ENCODE measurements at places on chromosomes 7 and 10.

DNA sequence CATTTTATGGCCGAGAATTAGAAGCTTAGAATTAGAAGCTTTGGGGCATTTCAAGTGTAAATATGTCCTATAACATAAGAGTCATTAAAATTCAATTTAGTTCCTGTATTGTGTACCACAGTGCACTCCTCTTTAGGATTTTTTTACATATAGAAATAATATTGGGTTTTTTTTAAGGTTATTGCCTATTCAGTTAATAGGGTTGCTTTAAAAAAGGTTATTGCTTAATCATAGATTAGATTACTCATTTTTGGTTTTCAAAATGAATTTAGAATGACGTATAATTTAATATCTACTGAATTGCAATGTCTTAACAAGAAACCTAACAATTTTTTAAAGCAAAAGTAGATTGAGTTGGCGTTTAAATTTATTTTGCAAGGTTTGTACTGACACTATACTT, 34.1 kb downstream of the NOC3L start:
- DNase-seq: no peak

GRCh38 chr10:3251172-3251571, 78.6 kb upstream of the PITRM1 start:
- no peak for DNase-seq

- no peak for DNase-seq
Observed at GRCh38 chr7:67678419-67678818, 681.8 kb downstream of the TYW1 start.

DNA sequence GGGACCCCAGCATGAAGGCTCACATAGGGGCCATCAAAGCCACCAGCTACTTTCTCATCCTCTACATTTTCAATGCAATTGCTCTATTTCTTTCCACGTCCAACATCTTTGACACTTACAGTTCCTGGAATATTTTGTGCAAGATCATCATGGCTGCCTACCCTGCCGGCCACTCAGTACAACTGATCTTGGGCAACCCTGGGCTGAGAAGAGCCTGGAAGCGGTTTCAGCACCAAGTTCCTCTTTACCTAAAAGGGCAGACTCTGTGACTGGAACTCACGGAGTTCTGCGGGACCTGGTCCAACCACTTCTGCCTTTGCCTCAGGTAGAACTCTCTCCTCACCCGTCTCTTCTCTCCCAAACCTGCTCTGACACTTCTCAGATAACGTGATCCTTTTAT, 945 bp downstream of the TAS2R40 start:
- peak; percentile 59 for DNase-seq

GRCh38 chr10:29908962-29909361, 150.4 kb downstream of the JCAD start:
- no peak for DNase-seq

GRCh38 chr7:30238721-30239441, 45.5 kb upstream of the ZNRF2 start:
- DNase-seq: no peak

GRCh38 chr10:91162050-91162494, 58.4 kb upstream of the PCGF5 start:
- DNase-seq: peak; percentile 17

GRCh38 chr10:29314726-29315125, 25.9 kb downstream of the LYZL1 start:
- DNase-seq: no peak

DNA sequence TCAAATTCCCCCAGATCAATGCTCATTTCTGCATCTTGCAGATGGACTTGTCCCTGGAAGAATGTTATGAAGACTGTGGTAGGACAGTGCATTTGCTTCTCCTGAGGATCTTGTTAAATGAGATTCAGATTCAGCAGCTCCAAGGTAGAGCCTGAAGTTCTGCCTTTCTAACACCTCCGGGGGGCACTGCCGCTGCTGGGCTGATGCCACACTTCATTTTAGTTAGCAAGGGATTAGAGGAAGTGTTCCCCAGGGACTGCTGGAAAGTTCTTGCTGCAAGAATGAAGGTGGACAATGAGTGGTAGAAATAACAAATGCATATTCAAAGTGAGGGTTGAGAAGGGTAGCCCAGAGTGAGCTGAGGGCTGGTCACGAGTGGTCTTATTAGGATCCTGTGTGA, 434.3 kb upstream of the AKR1E2 start:
- DNase-seq: no peak

DNA sequence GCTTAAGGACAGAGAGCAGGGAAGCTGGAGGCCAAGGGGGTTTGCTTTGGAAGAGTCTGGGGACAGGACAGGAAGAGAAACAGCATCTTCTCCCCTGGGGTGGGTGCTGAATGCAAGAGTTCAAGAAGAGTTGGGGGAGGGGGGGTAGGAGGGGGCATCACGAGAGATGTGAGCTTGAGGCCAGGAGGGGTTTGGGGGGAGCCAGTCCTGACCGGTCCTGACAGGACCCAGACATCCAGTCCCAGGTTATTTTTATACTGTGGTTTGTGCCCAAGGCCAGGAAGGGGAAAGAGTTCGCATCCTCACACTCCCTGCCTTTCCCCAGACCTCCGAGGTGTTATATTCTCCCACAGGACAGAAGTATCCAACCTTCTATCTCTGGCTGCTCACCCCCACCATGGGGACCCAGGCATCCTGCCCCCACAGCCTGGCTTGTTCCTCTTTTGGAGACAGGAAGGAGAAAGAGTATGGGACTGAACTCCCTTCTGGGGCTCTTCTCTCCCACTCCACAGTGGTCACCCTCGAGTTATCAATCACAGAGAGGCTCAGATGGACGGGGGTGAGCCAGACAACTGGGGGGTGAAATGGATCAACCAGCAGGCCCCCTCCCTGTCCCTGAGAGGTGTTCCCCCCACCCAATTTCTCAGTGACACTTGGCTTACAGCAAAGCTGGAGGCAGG, 2.8 kb downstream of the TSC22D4 start:
- DNase-seq: no peak

- DNase-seq: no peak
Observed at GRCh38 chr7:93980744-93981479, 23.2 kb downstream of the BET1 start.

GRCh38 chr10:112872728-112873127, 77.3 kb upstream of the TCF7L2 start:
- no peak for DNase-seq

GRCh38 chr10:60453036-60453435, 63.4 kb upstream of the ANK3 start:
- DNase-seq: no peak

DNA sequence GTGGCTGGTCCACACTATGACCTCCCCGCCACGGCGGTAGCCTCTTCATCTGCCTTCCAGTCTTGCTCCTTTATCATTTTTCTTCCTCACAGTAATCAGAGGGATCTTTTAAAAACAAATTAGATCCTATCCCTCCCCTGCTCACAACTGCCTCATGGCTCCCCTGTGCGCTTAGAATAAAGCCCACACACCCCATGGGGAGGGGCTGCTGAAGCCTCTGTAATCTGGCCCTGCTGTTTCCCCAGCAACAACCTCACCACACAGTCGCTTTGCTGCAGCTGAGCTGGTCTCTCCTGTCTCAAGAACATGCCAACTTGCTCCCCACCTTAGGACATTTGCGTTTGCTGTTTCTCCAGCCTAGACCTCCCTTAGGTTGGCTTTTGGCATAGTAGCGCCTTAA, 41.0 kb downstream of the SP8 start:
- DNase-seq: no peak

DNA sequence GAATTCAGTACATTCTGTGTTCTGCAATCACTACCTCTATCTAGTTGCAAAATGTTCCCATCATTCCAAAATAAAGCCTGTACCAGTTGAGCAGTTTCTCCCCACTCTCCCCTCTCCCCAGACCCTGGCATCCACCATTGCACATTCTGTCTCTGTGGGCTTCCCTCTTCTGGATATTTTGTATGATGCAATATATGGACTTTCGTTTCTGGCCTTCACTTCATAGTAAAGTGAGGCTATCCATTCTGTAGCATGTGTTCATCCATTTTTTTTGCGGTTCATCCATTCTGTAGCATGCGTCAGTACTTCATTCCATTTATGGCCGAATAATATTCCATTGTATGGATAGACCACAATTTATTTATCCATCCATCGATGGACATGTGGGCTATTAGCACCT, 9.5 kb upstream of the CYP3A4 start:
- DNase-seq: no peak

DNA sequence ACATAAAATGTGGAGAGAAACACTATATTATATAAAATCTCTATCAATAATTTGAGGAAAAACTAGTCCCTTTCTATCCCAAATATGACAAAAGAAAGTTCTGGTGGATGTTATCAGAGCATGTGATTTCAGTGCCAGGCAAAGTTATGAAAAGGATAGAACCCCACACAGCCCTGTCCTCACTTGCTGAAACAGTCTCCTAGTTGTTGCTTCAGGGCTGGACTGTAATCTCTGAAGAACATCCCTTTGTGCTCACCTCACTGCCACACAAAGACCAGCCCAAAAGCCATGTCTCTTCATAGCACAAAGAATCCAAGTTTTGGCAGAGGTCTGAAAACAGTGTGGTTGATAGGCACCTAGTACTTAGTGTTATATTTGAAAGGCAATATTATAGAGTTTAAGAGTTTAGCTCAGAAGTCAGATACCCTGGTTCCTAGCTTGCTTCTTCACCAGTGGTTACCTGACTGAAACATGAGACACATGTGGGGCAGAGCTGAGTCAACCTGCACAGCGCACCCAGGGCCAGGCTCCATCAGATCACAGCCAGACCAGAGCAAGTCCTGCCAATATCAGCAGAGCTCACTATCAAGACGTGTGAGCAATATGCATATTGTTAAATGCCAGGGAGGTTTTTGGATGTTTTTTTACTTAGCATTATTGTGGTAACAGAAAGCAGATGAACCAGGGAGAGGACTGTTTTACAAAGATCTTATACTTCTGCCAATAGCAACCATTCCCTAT, 25.0 kb downstream of the CYP3A7 start:
- DNase-seq: no peak

GRCh38 chr10:48518986-48519385, 85.9 kb downstream of the ARHGAP22 start:
- DNase-seq: no peak

DNA sequence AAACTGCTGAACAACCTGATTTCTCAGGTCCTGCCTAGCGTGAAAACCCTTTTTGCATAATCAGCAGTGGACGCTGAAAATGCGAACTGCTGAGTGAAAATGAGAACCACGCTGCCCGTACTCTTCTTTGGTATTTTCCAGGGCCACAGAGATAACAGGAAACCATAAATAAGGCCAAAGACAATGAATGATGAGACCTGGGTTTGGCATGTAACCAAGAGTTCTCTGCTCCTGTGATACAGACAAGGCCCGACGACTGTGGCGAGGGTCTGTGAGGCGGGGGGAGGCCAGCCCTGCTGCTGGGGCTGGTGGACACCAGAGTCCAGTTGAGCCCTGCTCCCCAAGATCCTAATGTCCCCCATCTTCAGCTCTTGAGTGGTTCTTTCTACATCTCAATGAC, 236.0 kb downstream of the WDR11 start:
- no peak for DNase-seq

DNA sequence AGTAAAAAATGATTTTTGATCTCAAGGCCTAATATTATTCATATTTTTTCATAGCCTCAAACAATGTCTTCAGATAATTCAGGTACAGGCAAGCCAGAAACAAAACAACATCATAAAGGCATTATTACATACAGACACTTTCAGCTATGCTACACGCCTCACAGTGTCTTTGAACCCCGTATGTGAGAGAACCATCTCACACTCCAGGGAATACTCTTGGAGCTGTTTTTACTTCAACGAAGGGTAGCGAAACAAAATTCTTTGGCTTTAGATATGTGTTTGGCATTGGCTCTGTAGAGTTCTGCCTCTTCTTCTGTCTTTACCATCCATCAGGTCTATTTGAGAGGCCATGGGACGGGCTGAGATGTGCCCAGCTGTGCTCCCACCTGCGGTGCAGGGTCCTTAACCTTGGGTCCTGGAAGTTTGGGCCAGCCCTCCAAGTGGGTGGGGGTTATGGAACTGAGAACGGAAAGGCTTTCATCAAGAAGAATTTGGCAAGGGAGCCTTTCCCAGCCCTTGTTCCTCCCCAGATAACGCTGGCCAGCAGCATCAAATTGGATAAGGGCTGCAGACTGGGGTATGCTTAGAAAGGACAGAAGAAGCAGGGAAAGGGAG, 276.9 kb downstream of the TCF7L2 start:
- no peak for DNase-seq

DNA sequence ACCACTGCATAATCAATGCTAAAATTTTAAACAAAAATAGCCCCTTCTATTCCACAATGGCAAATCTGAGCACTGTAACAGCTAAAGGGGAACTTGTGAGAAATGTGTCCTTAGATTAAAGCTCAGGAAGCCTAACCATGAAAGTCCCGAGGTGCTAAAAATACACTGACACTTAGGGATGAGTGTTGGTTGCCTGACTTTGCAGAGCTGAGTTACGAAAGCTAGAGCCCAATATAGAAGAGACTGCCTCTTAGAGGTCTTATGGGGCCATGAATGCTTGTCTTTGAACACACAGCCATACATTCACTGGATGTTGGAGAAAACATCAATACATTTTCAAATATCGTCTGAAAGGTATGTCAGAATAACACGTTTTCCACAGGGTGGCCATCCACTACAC, 209.7 kb downstream of the LHFPL3 start:
- DNase-seq: no peak

DNA sequence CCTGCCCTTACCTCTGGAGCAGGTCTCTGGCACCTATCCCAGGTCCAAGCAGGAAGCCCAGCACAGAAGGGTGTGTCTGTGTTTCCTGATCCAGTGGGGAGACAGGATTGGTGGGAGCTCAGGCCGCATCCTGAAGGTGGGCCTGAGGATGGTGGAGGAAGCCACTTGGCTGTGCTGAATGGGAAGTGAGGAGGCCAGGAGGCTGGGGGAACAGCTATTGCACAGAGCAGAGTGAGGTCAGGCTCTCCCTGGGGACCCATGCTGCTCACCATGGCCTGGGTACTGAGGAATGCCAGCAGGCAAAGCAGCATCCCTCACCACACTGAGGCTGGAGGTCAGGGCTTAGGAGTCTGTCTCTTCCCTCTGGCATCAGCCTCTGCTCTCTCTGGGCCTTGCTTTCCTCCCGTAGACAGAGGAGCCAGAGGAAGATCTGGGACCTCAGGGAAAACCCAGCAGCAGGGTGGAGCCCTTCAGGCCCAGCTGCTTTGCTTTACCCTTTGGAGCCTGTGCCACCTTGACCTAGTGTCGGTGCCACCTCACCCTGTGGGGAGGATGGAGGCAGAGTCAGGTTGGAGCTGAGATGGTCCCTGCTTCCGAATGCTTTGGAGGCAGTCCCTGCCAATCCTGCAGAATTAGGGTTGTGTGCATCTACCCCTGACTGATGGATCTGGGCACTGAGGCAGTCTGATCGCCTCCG, 39.0 kb downstream of the CDH23 start:
- peak; percentile 1 for DNase-seq
